ENCODE measurements at places on chromosomes 6 and 20.

- peak; percentile 86 for DNase-seq
These were observed 25.4 kb upstream of the HLA-E start for GRCh38 chr6:30463651-30464618.

GRCh38 chr6:165889636-165890403 is 226.8 kb upstream of the PDE10A start:
- DNase-seq = no peak

DNA sequence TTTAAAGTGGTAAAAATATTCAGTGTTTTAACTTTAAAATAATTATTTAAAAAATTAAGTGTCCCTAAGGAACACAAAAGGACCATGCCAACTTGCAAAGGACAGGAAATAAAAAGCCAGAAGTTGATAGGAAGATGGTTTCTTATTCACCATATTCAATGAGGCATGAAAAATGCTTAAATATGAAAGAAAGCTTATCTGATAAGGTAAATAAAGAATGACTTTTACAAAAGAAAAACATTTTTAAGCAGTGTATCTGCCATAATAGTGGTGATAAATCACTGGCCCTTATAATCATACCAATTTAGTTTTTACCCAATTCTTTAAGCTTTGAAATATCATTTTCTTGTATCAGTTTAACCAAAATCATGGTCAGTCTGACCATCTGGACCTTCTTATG is 33.5 kb upstream of the POPDC3 start:
- no peak for DNase-seq

DNA sequence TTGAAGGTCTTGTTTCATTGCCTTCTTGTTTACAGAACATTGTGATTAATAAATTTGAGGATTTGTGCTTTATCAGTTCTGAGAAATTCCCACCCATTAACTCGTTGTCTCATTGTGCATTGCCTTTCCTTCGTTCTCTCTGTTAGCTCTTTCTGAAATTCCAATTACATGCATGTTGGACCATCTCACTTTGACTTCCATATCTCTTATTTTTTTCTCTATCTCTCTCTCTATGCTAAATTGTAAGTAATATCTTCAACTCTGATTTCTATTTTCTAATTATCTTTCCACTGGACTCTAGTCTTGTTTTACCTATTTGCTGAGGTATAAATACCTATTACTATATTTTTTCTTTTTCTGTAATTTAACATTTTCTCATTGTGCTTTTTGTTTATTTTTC is 92.3 kb downstream of the SHLD1 start:
- no peak for DNase-seq

GRCh38 chr6:119158057-119158848 is 79.8 kb upstream of the FAM184A start:
- DNase-seq = no peak

DNA sequence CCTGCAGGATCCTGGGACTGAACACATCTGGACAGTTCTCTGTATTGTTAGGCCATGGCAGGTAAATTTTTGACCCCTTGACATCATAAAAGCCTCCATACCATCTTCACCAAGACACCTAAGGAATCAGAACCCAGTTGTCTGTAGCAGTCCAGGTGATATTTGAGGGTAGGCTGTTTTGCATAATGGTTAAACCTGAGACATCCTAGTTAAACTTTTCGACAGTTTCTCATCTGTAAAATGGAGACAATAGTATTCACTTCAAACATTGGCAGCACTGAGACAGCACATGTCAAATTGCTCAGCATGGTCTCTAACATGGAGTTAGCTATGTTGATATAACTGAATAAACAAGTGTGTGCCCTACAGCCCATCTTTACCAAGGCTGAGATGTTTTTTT is 24.8 kb downstream of the C6orf62 start:
- no peak for DNase-seq

- DNase-seq = no peak
These were observed 38.4 kb downstream of the PIGU start for GRCh38 chr20:34638532-34638931.

GRCh38 chr20:45888681-45889080 is 1.3 kb upstream of the SPATA25 start:
- DNase-seq = no peak

GRCh38 chr6:14524319-14524718 is 406.7 kb downstream of the CD83 start:
- no peak for DNase-seq

GRCh38 chr20:39773380-39774000 is 811.3 kb downstream of the DHX35 start:
- no peak for DNase-seq

DNA sequence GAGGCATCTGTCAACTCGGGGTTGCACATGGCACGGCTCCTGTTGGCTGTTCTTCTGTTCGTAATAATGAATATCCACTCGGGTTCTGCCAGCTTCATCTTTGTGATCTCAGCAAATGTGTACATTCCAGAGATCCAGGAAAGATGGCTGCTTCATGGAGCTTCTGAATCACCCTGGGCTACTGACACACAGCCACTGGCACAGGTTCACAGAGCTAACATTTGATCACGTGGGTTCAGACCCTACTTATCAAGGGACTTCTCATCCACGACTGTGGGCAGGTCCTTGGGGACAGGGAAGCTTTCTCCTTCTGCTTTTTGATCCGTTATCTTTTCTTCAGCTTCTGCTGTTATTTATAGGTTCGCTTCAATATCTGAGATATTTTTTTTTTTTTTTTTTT is 18.1 kb downstream of the PPP1R3G start:
- DNase-seq = no peak

GRCh38 chr6:14476793-14477531 is 359.4 kb downstream of the CD83 start:
- no peak for DNase-seq

GRCh38 chr6:38492031-38492430 is 147.7 kb downstream of the BTBD9 start:
- DNase-seq = no peak

DNA sequence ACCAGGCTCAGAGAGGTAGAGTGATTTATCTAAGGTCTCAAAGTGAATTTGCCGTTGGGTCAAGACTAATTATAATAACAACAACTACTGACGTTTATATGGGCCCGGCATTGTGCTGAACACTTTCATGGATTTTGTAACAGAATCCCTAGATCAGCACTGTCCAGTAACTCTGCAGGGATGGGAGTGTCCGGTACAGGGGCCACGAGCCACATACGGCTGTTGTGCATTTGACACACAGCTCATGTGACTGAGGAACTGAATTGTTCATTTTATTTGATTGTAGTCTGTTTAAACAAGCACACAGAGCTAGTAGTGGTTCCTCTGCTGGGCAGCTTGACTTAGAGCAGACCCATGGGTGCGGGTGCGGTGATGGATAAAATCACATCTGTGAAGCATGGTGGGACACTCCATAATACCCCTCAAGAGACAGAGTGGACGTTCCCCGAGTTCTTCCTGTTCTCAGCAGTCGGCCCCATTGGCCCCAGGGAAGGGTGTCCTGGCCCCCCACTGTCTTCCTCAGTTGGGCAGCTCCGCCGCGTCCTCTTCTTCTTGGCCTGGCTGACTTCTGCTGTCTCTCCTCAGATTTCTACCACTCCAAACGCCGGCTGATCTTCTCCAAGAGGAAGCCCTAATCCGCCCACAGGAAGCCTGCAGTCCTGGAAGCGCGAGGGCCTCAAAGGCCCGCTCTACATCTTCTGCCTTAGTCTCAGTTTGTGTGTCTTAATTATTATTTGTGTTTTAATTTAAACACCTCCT is 6.8 kb downstream of the CDKN1A start:
- no peak for DNase-seq

DNA sequence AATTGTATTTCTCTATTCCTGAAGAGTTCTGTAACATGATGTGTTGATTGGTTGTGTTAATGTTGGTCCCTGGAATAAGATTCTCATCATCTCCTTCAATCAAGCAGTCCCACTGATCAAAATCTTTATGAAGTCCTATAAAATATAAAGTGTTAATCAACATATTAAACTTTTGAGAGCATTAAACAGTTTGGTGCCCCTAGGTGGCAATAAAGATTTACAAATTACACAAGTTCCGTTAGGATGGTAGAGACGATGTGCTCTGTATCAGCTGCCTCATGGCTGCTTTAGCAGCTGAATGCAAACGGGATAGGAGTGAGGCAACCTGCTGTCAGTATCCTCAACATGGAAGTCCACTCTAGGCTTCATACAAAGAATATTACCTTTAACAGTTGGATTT is 16.9 kb downstream of the TDRD6 start:
- DNase-seq = no peak

DNA sequence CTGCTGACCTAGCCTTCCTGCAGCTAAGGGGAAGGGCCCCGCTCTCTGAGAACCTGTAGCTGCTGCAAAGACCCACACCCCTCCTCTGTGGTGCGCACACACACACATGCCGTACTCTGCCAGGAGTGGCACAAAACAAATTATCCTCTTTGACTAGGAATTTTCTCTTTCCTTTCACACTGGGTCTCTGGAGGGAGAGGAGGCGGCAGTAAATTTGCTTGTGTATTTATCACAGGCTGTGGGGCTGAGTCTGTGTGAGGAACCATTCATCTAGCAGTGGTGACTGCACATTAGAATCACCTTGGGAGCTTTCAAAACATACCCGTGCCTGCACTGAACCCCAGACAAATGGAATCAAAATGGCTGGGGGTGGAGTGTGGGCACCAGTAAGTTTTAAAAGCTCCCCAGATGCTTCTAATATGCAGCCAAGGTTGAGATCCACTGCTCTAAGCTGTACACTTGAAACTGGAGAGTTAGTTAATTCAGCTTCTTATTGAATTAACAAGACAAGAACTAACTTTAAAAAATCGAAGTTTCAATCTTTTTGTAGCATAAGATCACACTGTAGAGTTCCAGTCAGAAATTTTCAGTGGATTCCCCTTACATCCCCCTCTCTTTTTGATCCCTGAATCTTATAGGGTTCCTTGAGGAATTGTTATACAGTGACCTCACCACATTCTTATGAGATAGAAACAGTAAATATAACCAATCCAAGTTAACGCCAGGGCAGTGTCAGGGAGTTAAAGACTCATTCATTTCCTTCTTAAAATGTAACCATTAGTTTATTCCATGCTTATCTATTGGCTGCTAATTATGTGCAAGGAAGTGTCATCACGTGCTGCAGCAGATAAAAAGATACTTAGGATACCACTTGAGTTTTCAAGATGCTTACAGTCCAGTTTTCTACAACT is 29.8 kb upstream of the GMDS start:
- DNase-seq = no peak

- DNase-seq = no peak
These were observed 11.2 kb upstream of the GPSM3 start for GRCh38 chr6:32203426-32204267.

GRCh38 chr20:57048027-57048869 is 218.2 kb downstream of the BMP7 start:
- no peak for DNase-seq

GRCh38 chr20:19993958-19994669 is 23.0 kb upstream of the NAA20 start:
- DNase-seq = no peak

- DNase-seq = no peak
These were observed 688.6 kb downstream of the CBLN4 start for GRCh38 chr20:55316753-55317152.

- no peak for DNase-seq
These were observed 6.7 kb downstream of the ZFAND3 start for GRCh38 chr6:37826188-37826587.

DNA sequence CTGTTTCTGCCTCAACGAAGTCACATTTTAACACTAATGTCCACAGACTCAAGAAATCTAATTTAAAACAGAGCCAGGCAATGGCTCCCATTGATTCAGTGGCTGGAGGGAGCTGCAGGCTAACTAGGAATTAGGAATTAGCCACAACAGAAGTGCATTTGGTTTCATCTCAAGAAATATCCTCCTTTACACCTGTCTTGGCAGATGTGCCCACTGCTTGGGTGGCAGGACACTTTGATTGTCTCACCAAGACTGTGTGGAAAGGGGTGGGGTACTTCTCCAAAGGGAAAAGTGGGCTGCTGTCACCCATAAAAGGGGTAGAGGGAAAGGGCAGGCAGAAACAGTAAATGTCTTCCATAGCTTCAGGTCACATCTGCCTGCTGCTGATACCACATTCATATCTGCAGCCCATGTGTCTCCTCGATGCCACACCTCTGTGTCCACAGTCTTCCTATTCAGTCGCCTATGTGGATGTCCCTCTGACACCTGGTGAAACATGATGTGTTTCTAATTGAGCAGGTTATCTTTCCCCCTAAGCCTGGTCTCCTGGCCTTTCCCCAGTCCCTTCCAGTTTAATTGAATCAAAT is 10.9 kb upstream of the OSER1 start:
- no peak for DNase-seq

- DNase-seq = no peak
These were observed 296 bp downstream of the ADNP start for GRCh38 chr20:50930976-50931305.

- DNase-seq = no peak
These were observed 123.2 kb downstream of the BACH2 start for GRCh38 chr6:90173262-90173925.

- DNase-seq = peak; percentile 25
These were observed 15.9 kb downstream of the NT5E start for GRCh38 chr6:85465762-85466161.

GRCh38 chr6:139569566-139569965 is 195.1 kb upstream of the CITED2 start:
- no peak for DNase-seq

DNA sequence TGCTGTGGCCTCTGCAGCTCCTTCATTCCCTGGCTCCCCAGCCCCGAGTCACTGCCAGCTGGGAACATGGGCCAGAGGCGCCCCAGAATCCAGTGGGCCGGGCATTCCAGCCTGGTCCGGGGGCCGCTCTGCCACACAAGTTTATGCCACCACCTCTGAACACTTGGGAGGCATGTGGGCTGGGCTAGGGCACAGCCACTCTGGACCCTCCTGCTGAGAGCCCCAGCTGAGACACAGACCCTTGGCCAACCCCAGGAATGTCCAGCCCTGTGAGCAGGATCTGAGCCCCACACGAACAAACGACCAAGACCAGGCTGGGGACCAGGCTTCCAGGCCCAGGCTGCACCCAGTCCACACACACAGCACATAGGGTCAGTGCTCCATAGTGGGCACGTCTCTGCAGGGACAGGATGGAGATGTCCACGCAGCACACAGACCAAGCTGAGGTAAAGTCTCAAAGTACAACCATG is 33.0 kb downstream of the YTHDF1 start:
- DNase-seq = no peak

DNA sequence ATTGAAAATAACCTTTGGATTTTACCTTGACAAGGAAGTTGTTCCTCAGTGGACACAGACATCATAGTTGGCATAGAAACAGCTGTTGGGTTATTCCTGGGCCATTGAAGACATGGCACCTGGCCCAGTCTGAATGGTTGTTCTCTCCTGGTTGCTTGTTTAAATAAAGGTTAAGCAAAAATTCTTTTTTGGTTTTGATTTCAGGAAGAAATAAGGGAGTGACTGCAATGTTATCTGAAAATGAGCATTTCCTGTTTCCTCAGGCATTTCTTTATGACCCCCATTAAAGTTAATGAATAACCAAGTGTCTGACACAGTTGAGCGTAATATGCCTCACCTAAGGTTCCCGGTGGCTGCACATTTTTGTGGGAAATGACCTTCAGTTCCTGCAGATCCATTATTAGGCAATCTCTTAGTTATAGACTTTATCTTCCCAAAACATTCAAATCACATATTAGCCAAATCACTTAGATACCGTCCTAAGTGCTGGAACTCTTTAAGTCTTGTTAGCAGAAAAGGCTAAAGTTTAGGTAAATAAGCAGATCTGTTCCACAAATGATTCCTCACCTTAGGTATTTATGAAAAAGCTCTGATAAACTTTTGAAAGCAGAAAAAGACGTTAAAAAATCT is 648.7 kb upstream of the FLRT3 start:
- DNase-seq = no peak

GRCh38 chr20:49559411-49560081 is 8.4 kb downstream of the PTGIS start:
- DNase-seq = no peak

- DNase-seq = no peak
These were observed 27.6 kb upstream of the RIPOR2 start for GRCh38 chr6:24963339-24963738.

Data from CD8-positive, alpha-beta T cell (primary cell).